ENCODE measurements at places on chromosomes 6 and 20.
A peak's percentile ranks its signal among the peaks of the same experiment; 100 is the strongest.

DNA sequence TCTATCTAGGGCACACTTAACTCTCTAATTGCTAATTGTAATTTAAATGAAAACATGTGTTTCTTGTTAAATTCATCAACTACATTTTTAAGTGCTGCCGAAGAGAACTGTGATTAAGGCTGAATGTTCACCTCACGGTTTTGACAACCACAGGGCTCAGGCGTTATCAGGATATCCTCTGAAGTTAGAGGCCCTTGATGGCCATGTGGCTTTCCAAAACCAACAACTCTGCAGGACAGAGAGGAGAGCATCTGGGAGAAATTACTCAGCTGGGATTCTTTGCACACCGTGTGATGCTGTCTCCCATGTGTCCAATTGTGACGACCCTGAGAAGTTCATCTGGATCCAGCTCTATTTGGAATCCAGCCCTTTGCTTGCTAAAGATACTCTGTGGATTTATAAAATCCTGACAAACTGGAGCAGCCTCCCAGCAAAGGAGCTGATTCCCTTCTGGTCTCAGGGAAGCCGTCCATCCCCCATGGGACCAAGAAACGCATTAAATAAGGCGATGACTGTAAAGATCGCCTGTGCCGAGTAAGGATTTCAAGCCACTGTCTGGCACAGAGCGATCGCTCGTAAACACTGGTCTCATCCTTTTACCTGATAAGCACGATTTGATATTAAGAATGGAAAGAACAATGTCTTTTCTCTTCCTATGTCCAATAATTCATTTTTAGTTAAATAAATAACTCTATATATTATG is 401.1 kb downstream of the CD83 start:
- peak; percentile 78 for DNase-seq

DNA sequence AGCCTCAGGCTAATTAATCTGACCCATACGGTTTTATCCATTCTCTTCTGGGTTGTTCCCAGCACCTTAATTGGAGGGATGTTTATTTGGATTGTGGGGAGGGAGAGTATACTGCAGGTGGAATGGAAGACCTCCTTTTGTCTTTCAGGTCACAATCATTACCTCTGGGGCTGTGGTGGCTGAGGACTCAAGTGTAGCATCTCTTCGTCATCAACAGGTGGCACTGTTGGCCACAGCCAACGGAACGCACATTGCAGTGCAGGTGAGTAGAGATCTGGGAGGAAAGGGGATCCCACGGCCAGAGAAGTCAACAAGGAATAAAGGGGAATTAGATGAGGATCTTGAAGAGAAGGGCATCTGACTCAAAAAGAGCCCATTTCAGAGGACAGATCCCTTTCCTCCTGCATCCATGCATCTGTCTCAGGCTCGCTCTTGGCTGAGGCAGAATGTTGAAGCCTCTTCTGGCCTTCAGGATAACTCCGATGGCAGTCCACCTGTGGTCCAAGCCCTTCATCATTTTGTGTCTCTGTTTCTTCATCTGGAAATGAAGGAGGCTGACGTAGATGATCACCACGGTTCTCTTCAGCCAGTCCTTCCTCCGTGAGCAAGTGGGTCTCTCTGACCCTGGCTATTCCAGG is 3.2 kb upstream of the DEF6 start:
- peak; percentile 34 for DNase-seq

DNA sequence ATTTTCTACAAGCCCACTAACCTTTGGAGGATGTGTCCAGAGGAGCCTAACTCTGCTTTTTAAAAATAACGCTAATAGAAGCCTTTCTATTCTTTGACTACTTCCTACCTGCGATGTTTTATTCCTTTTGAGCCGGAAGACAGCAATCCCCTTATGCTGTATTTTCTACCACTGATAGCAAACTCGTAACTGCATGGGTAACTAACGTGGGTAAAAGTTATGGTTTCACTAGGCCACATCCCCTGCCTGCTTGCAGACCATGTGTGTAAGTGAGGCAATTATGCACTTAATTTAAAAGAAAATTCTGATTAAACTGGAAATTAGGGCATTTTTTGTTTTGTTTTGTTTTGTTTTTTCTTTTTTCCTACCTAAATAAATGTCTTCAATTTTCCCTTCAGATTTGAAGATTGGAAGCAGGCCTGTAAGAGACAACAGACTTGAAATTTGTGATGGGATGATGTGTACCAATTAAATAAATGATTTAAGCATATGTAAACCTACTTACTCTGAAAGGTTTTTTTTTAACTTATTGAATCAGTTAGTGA is 931 bp downstream of the UFL1 start:
- DNase-seq, result peak; percentile 22

GRCh38 chr6:96898241-96898851 is 655 bp upstream of the NDUFAF4 start:
- DNase-seq, result peak; percentile 13

- no peak for DNase-seq
Measured at GRCh38 chr20:34088305-34089174, 23.5 kb downstream of the EIF2S2 start.

DNA sequence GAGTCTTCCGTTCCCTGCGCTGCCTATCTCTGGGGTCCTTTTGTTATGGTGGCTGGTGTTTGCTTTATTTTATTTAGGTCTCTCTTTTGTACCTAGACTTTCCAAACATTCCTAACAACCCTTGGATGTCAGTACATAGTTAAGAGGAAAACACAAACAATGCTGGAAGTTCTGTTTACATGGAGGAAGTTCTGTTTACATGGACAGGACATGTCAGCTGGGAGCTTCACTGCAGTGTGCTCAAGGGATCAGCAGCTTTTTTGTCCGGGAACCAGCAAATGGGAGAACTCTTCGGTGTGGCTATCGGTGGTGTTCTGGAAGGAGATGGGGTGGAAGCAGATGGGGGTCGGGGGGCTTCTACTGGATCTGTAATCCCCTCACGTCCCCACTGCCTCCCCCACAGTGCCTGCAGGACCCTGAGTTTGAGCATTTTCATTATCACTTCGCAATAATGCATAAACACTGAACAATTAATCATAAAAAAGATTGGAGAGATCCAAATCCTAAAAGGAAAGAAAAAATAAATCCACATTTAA is 2.7 kb downstream of the SERPINB6 start:
- DNase-seq, result no peak

GRCh38 chr20:48649104-48649626 is 178.6 kb downstream of the PREX1 start:
- no peak for DNase-seq

DNA sequence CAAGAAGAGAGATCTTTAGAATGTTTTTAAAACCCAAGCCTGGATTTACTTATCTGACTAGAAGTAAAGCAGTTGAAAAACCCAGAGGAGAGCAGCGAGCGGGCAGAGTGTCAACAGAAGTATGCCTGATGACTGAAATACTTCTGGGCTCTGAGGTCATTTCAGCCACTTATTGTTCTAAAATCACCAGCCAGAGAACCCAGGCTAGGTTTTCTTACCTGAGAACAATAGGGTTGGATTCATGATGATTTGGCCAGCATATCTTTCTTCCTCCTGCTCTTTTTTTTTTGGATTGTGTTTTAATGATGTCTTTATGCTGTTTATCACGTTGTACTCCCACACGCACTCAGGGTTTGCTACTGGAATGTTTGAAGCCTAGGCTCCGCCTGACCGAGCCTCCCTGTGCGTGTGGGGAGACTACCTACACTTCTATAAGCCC is 63.0 kb upstream of the KIF25 start:
- DNase-seq, result no peak

GRCh38 chr6:159677506-159678165 is 15.4 kb downstream of the SOD2 start:
- DNase-seq, result no peak

GRCh38 chr6:20661721-20662120 is 127.5 kb downstream of the CDKAL1 start:
- DNase-seq, result peak; percentile 8

Data from fibroblast of skin of right biceps (primary cell).